NCI-H82 (cell line): ENCODE measurements at places on chromosomes 16 and 17.
A peak's percentile ranks its signal among the peaks of the same experiment; 100 is the strongest.

DNA sequence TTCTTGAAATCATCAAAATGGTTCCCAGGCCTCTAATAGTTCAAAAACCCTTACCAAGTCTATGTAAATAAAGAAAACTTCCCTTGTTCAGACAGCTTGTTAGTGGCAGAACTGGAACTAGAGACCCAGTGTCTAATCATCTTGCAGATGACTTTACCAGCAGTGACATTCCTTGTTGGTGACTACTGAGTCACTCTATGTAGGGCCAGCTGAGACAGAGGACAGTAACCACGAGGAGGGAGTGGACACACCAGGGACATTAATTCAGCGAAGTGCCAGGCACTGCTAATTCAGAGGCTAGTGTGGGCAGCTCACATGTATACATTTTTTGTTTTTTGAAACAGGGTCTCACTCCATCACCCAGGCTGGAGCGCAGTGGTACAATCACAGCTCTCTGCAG, 6.1 kb upstream of the HEATR3 start:
- DNase-seq = no peak

GRCh38 chr17:49703557-49704277, 4.0 kb downstream of the SLC35B1 start:
- peak; percentile 70 for DNase-seq

- DNase-seq = no peak
Observed at GRCh38 chr17:82351254-82351712, 7.8 kb upstream of the TEX19 start.

- no peak for DNase-seq
Observed at GRCh38 chr17:77388384-77389306, 247.9 kb downstream of the SEC14L1 start.

DNA sequence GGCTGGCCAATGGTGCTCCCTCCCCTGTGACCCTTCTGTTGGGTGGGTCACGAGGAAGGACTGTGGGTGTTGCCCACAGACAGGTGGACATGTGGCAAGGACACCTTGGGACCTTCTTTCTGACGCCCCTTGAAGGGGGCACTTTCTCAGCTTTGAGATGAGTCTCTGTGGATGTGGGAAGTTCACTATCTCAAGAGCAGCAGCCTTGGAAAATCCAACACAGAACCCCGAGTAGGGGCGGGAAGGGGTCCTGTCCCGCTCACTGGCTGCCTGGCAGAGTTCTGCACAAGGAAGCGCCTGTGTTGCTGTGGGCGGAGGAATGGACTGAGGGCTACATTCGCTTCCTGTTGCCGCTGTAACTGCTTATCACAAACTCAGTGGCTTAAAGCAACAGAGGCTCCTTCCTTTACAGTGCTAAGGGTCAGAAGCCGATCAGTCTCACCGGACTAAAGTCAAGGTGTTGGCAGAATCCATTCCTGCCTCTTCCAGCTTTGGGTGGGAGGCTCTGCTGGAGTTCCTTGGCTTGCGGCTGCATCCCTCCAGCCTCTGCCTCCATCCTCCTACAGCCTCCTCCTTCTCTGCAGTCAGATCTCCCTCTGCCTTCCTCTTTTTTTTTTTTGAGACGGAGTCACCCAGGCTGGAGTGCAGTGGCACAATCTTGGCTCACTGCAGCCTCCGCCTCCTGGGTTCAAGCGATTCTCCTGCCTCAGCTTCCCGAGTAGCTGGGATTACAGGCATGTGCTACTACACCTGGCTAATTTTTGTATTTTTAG, 305.2 kb downstream of the SEC14L1 start:
- no peak for DNase-seq

GRCh38 chr16:27377666-27378485, 24.1 kb upstream of the IL21R start:
- DNase-seq = peak; percentile 39

DNA sequence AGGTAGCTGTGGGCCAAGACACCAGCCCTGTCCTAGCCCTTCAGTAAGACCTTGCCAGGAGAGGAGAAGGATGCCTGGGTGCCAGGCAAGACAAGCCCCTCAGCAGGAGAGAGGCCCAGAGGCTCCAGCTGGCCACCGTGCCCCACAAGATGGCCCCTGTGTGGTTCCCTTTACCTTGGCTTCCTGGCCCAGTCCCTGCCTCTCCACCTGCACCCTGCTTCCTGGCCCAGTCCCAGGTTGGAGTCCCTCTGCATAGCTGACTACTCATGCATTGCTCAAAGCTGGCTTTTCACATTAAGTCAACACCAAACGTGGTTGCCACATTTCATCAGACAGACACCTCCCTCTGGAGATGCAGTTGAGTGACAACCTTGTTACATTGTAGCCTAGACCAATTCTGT, 4.0 kb downstream of the SYNGR3 start:
- DNase-seq = no peak

DNA sequence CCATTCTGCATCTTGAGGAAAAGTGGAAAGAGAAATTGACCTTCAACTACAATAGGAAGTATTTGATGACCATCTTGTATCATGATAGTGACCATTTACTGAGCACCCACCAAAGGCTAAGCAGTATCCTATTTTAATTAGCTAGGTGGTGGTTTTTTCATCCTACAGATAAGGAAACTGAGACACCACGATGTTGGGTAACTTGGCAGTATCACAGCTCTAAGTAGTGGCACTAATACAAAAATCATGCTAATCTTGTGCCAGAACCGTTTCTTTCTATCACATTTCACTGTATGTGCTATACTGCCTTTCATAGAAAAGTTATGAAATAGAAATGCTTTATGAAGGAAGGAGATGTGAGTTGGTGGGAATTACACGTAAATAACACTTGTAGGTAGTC, 2.3 kb downstream of the EVI2B start:
- no peak for DNase-seq

GRCh38 chr17:63689479-63689878, 10.4 kb downstream of the LIMD2 start:
- no peak for DNase-seq

GRCh38 chr17:43543300-43543699, 2.8 kb downstream of the ETV4 start:
- DNase-seq = no peak

- DNase-seq = no peak
Observed at GRCh38 chr17:44097110-44097958, 26.1 kb downstream of the HDAC5 start.

- DNase-seq = no peak
Observed at GRCh38 chr17:65013613-65014391, 42.7 kb downstream of the GNA13 start.

GRCh38 chr17:75244133-75244866, 17.1 kb downstream of the GGA3 start:
- DNase-seq = no peak

DNA sequence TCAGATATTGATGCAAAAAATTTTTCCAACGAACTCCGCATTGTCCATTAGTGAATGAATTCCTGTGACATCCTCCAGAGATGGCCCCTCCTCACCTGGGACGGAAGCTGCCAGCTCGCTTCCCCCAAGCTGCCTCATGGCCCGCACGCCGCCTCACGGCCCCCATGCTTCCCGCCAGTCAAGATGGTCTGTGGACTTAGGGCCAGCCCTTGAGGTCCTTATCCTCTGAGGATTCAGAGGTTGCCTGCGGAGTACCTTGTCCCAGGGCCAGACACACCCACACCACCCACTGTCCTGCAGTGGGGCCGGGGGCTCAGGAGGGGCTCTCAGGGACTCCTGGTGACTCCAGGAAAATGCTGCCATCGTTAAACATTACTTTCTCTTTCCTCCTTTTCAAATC, 73.6 kb downstream of the SEC14L1 start:
- DNase-seq = no peak

GRCh38 chr16:89583895-89584644, 8.5 kb downstream of the CPNE7 start:
- no peak for DNase-seq

DNA sequence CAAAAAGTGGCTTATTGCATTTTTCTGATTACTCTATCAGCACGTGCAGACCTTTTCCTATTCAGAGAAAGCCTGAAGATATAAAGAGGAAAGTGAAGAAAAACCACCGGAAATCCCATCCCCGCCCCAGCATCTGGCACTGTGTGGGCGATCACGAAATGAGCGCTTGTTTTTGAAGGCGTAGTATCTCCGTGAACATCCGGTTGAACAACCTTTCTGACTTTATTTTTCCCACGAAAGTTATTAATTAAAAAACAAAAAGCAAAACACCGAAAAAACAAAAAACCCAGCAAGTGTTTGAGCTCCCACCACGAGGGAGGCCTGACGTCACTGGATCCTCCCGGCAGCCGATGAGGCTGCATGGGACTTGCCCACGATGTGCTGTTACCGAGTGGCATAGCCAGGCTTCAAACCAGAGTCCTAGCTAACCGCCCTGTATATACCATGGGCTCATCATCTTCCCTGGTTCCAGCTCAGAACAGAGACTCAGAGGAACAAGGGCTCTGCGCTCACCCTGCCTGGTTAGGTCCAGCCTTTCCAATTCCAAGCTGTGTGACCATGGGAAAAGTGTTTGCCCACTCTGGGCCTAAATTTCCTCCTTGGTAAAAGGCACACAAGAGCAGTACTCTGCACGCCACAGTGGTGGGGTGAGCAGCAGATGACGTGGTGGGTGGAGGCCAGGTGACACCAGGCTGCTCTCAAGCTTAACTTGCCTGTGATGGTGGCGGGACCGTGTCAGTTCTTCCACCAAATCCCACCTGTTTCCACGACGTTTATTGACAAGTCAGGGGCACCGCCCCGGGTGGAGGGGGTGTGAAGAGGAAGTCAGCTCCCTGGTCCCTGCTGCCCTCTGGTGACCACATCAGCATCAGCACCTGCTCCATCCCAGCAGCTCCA, 34.3 kb upstream of the IL21R start:
- peak; percentile 79 for DNase-seq

GRCh38 chr16:85750146-85750826, 610 bp downstream of the C16orf74 start:
- peak; percentile 41 for DNase-seq

DNA sequence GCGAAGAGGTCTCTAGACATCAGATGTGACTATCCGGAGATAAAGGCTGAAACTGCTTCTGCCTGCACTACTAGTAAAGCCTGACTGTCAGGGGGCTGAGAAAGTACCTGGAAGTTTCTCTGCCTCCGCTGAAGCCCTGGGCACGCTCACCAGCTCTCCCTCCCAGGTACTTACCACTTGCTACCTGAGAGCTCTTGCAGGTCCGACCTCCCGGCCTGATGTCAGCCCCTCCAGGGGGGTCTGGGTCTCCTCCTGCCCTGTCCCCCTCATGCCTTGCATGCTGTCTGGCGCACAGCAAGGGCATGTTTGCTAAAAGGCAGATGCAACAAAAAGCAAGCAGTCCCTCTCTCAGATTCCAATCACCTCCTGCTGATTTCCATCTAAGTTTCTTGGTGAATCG, 17.4 kb downstream of the ZDHHC7 start:
- DNase-seq = no peak

DNA sequence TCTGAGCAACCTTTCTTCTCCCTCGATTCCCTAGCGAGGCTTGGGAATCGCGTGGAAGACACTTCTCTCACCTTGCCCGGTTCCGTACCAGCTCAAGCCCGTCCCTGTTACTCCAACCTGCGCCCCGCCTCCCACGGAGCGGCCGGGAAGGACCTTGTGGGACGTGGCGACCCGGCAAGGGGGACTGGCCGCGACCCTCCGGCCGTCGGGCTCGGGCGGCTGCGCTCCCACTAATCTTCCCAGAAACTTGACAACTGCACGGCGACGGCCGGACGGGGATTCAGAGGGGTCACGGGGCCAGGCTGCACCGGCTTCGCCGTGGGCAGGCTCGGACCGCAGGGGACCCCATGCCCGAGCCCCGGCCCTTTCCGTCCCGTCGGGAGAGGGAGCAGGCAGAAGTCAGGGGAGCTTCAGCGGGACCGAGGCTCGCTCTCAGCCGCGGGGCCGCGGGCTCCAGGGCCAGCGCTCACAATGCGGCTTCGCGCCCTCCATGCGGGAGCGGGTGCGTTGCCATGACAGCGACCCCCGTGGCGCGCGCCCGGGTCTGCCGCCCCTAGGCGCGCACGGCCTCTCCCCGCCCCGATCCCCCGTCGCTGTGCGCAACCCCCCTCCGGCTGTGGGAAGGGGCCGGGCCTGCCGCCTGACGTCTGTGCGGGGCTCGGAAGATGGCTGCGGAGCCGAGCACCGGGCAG, at the start of gene SGSM2:
SGSM2 (plus strand) TSS at position 650 of the 692 bp plus-strand sequence. CDS start 188 bp downstream, outside the sequence.
- peak; percentile 92 for DNase-seq

GRCh38 chr16:81431554-81432353, 12.9 kb upstream of the CMIP start:
- DNase-seq = no peak

GRCh38 chr17:49035470-49036269, 38.5 kb downstream of the IGF2BP1 start:
- peak; percentile 59 for DNase-seq

GRCh38 chr16:8628981-8629725, 7.7 kb downstream of the METTL22 start:
- no peak for DNase-seq

GRCh38 chr17:45238155-45238774, 16.6 kb downstream of the FMNL1 start:
- no peak for DNase-seq

- DNase-seq = peak; percentile 50
Observed at GRCh38 chr17:60525328-60525684, 736 bp downstream of the APPBP2 start.

DNA sequence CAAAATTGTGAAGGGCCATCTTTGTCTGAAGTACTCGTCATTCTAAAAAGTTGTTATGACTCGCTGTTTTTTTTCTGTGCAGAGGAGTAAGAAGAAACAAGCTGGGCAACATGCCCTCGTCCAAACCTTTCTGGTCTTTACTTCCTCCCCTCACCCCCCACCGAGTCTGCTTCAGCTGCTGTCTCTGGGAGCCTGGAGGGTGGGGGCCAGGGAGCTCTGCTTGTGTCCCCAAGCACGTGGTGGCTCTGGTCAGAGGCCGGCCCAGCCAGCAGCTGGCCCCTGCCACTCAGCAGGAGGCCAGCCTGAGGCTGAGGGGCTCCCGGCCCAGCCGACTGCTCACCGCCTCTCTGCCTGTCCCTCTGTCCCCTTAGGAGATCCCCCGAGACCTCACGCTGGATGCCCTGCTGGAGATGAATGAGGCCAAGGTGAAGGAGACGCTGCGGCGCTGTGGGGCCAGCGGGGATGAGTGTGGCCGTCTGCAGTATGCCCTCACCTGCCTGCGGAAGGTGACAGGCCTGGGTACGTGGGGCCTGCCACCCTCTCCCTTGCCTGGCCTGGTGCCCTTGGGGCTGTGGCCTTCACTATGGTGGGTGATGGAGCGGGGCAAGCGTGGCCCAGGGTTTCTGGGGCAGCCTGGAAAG, 53.7 kb upstream of the LGALS9 start:
- peak; percentile 28 for DNase-seq

- peak; percentile 93 for DNase-seq
Observed at GRCh38 chr17:603406-604114, 111.1 kb downstream of the VPS53 start.

DNA sequence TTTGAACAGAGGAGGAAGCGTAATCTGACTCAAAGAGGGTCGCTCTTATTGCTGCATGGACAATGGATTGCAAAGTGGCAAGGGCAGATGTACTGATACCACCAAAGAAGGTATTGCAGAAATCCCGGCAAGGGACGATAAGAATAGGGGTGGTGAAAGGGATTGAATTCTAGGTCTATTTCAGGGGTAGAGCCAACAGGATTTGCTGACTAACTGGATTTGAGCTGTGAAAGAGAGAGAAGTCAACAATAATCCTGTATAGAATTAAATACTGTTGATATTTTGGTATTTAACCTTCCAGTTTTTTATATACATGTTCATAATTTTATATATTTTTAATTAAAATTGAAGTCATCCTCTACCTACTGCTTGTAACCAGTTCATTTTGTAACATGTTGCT, 19.4 kb upstream of the ABCA3 start:
- peak; percentile 89 for DNase-seq
